ENCODE measurements at places on chromosomes 2 and 18.

DNA sequence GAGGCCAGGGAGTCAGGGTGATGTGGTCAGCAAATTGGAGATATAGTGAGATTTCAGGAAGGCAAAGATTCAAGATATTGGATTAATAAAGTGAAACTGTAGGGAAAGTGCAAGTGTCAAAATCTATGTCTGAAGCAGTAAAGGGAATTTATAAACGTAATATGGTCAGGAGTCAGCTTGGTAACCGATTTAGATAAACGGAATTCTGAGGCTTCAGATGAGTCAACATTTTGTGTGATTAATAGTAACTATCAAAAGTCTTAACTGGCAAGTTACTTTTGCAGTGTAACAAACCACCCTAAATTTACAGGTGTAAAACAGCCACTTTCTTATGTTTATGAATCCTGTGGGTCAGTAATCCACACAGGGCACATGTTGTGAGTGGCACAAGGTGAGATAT, 10.9 kb downstream of the MTX2 start:
- no peak for DNase-seq

DNA sequence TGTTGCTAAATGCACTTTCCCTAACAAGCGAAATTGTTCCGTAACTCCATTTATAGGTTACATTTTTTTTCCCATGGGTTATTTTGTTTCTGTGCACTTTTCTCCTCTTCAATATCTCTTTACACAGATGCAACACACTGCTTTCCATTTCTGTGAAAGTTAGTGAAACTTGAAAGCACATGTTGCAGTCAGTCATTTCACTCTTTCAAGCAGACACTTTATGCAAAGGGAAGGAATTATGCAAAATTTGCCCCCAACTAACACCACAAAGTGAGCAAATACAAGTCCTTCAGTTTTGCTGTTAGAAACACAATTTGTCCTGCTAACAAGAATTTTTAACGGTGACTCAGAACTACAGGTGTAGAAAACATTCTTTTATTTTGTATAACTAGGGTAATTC, 124.8 kb downstream of the PTH2R start:
- no peak for DNase-seq

DNA sequence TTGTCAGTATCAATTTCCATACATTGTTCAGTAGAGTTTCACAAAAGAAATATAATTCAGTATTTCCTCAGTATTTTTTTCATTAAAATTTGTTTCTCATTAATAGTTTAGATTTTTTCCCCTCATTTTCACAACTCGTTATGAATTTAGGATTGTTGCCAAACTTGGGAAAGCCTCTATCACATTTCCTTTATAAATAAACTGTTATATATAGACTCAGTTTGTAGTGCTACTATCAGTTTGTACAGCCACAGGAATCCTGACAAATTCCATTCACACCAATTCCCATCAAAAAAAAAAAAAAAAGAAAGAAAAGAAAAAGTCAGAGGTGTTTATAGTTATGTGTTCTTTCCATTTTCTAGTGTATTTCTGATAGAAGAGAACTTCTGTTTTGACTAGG, 123.3 kb upstream of the DCC start:
- DNase-seq: no peak

DNA sequence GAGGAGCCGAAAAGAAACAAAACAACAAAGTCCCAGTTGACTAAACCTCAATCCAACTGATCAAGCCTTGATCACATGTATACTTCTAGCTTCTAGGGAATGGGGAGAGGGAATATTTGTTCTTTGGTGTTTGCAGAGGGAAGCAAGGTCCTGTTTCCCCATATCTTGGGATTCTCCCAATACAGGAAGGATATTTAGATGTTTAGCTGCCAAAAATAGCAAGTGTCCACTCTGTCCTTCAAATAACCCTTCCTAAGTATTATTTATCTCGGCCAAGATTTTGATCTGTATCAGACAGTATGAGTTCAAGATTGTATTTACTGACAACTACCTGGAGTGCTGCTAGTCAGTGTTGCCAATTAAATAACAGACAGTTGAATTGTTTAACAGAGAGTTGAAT, 55.5 kb downstream of the TBR1 start:
- no peak for DNase-seq

- no peak for DNase-seq
Observed at GRCh38 chr2:85089585-85089984, 43.6 kb upstream of the TCF7L1 start.

- DNase-seq: no peak
Observed at GRCh38 chr18:62572456-62572855, 49.6 kb downstream of the ZCCHC2 start.

DNA sequence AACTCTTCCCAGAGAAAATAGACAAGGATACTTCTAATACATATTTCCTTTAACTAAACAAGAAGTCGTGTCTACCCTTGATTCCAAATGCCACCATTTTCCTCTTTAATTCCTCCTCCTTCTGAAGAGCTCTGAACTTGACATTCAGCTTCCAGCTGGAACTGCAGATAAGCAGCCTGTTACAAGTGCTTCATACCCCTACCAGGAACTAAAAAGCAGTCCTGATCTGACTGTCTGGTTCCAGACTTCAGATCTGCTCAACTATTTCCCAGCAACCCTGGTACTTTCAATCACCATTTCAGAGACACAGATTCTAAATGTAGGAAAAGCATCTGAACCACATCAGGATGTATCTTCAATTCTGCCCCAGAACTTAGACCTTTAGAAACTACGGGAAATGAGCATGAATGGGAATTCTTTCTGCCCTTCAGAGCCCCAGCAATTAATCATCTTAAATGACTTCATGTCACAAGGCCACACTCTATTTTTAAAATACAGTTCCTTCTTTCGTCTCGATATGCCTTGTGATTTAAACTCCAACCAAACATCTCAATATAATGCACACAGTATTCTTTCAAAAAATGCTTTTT, 159.5 kb downstream of the L3MBTL4 start:
- DNase-seq: no peak

- peak; percentile 16 for DNase-seq
Observed at GRCh38 chr2:172836347-172836821, 100.7 kb downstream of the RAPGEF4 start.

DNA sequence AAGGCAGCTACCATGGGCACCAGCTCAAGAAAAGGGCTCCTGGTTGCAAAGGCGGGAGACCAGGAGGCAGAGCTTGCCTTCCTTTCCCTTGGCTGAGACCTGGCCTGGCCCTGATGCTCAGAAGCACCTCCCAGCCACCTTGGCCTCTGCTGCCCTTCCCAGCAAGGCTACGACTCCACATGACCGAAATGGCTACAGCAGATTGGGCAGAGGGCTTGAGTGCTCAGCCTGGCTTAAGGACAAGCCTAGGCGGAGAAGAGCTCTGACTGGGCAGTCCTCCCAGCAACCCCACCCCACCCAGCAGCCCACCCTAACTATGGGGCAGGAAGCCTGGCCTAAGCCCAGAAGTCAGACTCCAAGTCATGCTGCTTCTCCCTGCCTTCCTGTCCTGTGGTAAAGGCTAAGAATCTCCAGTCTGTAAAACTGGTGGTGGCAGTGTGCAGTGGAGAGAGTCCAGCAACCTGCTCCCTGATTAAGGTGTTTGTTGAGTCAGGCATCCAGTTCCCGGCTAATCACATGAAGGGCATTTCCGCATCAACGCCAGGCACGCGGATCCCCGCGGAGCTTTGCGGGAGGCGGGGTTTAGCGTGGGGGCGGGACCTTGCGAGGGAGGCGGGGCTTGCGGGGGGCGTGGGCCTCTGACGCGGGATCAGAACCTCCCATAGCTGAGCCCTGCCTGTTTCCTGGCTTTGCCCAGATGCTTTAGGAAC, 256.0 kb downstream of the BCL11A start:
- no peak for DNase-seq

Data from CD4-positive, alpha-beta T cell (primary cell).